MCF 10A (cell line): ENCODE measurements at places on chromosomes 3 and 15.

DNA sequence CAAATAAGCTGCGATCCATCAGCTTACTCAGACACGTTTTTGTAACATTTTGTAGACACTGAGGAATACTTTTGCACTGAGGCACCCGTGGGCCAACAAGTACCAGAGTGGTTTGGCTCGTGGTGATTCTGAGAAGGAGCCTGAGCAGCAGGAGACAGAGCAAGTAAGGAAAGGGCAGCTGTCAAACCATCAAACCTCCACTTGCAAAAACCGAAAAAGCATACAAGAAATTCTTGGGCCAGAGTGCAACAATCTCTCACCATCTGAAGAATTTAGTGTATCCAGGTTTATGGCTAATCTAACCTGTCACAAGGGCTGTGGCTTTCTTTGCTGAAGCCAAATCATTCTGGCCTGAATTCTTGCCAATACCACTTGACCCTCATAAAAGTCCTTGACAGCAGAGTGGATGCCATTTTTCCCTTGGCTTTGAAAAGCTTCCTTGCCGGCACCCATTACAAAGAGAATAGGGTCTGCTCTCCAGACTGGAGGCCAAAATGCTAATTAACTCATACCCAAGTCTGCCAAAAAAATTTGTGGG, 56.7 kb downstream of the MYO1E start:
- DNase-seq: no peak

GRCh38 chr3:123605789-123606234, 21.0 kb upstream of the HACD2 start:
- peak; percentile 82 for DNase-seq

- DNase-seq: no peak
Observed at GRCh38 chr15:98878862-98879261, 128.7 kb downstream of the PGPEP1L start.

- DNase-seq: peak; percentile 40
Observed at GRCh38 chr3:179526989-179527391, 35.7 kb upstream of the ACTL6A start.

DNA sequence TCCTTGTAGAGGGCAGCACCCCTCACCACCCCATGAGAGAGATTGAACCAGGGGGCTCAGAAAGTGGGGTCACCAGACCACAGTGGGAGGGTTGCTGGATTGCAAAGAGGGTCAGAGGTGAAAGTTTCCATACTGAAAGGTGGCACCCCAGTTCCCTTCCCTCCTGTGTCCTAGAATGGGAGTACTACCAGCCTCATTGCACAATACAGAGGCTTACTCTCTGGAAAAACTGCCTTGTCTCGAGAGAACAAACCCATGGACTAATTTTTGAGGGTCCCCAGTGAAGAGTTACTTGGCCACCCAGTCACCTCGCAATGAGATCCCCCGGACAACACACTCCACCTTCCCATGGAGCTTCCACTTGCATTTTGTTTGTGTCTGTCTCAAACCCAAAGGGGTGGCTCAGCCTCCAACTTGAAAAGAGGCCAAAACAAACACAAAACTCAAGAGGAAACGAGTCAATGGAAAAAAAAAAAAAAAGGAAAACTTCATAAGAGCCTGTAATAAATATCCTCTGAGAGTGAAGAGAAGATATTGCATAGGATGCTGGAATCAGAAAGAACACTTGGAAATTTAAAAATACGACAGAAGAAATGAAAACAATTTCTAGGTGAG, 18.6 kb downstream of the MESP2 start:
- DNase-seq: peak; percentile 72
